ENCODE measurements at places on chromosomes 11 and 22. TPM values are rescaled to one million over a fixed set of nuclear protein-coding genes. Genes with fewer than 3 reads are reported as not detected.

DNA sequence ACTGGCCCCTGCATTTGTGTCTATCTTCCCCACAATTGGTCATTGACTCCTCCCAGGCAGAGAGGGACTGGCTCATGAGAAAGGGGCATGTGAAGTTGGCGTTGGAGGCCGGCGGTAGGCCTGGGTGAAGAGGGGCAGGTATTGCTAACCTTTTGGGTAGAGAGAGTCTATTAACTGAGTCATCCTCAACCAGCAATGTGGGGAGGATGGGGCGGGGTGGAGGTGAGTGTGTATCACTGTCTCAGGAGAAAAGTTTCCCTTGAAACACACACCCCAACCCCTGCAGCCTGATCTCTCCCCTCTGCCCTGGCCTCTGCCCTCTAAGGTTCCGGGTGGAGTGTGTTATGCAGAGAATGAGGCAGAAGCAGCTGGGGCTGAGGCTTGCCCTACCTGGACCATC, 60.1 kb upstream of the PHF21B start:
- no peaks in the 10 kb centered on the region for H3K4me1 ChIP-seq
- H3K4me3 ChIP-seq = no peak overlapping the region
- no peak overlapping the region for H3K27ac ChIP-seq
- no peaks in the 10 kb centered on the region for H3K27me3 ChIP-seq

DNA sequence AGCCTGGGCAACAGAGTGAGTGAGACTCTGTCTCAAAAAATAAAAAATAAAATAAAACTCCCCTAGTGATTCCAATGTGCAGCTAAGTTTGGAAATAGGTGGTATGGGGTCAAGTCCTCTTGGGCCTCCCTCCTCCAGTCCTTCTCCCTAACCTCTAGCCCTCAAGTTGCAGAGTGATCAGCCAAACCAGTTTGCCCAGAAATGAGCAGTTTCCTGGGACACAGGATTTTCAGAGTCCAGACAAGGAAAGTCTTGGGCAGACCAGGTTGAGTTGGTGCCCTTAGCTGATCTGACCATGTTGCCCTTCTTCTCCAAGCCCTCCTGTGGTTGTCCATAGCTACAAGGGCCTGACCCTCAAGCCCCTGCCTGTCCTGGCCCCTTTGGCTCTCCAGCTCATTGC, 7.9 kb downstream of the TCN2 start:
- H3K4me3 ChIP-seq = no peak overlapping the region
- H3K27me3 ChIP-seq = no peaks in the 10 kb centered on the region
- peaks cover 12% of the 10 kb centered on the region for H3K36me3 ChIP-seq
- H3K4me1 ChIP-seq = no peaks in the 10 kb centered on the region
- H3K27ac ChIP-seq = no peak overlapping the region

- no peaks in the 10 kb centered on the region for H3K27me3 ChIP-seq
- H3K4me1 ChIP-seq = peaks cover 15% of the 10 kb centered on the region
- peaks cover 79% of the 10 kb centered on the region for H3K36me3 ChIP-seq
These were observed 42.9 kb downstream of the CTNND1 start for GRCh38 chr11:57804466-57804865.

- peaks cover 16% of the 10 kb centered on the region for H3K4me1 ChIP-seq
- H3K27ac ChIP-seq = no peak overlapping the region
- no peak overlapping the region for H3K4me3 ChIP-seq
- peaks cover 4% of the 10 kb centered on the region for H3K36me3 ChIP-seq
- DNase-seq = no peak
These were observed 6.7 kb downstream of the ASCC2 start for GRCh38 chr22:29831186-29831921.

- no peaks in the 10 kb centered on the region for H3K27me3 ChIP-seq
- no peak overlapping the region for H3K4me3 ChIP-seq
- H3K27ac ChIP-seq = peak overlapping the region; percentile 96
These were observed 7.3 kb upstream of the AHNAK start for GRCh38 chr11:62553839-62554361.

- H3K36me3 ChIP-seq = no peaks in the 10 kb centered on the region
- no peak for DNase-seq
- H3K27ac ChIP-seq = no peak overlapping the region
These were observed 78.9 kb downstream of the GRK3 start for GRCh38 chr22:25643232-25644000.

- no peak for DNase-seq
- peak overlapping the region; percentile 45 for H3K4me3 ChIP-seq
- peak overlapping the region; percentile 66 for H3K27ac ChIP-seq
- H3K27me3 ChIP-seq = no peaks in the 10 kb centered on the region
- H3K36me3 ChIP-seq = no peaks in the 10 kb centered on the region
- no peaks in the 10 kb centered on the region for H3K4me1 ChIP-seq
These were observed 452 bp downstream of the BIRC3 start for GRCh38 chr11:102317768-102318103.

DNA sequence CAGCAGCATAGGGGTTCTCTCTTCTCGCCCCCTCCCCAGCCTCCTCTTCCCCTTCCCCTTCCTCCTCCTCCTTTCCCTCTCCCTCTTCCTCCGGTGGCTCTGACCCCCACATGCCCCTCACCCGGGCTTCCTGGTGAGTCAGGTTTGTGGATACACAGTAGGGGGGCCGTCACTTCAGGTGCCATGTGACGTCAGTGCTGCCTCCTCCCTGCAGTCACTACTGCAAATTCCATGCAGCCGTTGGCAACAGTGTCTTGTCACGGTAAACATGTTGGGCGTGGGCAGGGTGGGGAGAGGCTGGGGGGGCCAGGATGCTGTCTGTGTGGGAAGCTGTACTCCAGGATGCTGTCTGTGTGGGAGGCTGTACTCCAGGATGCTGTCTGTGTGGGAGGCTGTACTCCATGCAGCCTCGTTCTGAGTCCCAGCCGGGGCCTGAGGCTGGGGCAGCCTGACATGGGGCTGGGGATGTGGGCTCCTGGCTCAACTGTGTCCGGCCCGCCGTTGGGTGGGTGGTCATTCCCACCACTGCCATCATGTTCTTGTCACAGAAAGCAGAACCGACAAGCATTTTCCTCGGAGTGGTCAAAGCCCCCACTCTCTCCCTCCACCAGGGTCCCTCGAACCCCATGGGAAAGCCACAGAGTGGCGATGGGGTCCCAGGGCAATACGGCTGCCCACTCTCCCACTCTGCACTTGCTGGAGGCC, 2.4 kb upstream of the MUC2 start:
- H3K36me3 ChIP-seq = no peaks in the 10 kb centered on the region
- H3K27me3 ChIP-seq = no peaks in the 10 kb centered on the region
- DNase-seq = no peak
- no peaks in the 10 kb centered on the region for H3K4me1 ChIP-seq
- no peak overlapping the region for H3K27ac ChIP-seq
- no peak overlapping the region for H3K4me3 ChIP-seq

- no peaks in the 10 kb centered on the region for H3K36me3 ChIP-seq
- H3K4me3 ChIP-seq = no peak overlapping the region
- H3K27ac ChIP-seq = no peak overlapping the region
- DNase-seq = no peak
These were observed 64.4 kb downstream of the GRAMD1B start for GRCh38 chr11:123494195-123495050.

DNA sequence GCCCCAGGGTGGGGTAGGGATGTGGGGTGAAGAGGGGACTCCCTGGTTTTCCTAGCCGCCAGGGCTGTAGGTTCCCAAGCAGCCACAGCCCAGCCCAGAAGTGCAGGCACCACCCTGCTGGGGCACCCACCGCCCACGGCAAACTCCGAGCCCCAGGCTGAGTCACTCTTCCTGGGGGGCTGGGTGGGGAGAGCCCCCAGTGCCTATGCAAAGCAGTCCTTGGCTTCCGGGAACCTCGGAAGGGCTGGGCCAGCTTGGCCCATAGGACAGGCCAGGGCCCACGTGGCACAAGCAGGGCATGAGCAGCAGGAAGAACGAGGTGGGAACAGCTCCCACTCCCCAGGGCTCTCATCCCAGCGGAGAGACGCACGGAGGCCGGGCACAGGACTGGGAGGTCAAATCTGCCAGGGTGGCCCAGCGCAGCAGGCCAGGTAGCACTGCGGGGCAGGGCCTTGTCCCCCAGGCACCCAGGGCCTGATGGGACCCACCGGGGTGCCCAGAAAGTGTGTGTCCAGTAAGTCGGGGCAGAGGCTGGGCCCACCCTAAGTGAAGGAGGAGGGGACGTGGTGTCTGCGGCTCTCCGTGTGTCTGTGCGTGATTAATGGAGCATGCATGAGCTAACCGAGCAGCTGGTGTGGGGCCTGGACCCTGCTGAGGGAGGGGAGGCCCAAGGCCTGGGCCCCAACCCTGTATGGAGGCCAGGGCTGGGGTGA, 4.6 kb upstream of the IL17REL start:
- no peak for DNase-seq

DNA sequence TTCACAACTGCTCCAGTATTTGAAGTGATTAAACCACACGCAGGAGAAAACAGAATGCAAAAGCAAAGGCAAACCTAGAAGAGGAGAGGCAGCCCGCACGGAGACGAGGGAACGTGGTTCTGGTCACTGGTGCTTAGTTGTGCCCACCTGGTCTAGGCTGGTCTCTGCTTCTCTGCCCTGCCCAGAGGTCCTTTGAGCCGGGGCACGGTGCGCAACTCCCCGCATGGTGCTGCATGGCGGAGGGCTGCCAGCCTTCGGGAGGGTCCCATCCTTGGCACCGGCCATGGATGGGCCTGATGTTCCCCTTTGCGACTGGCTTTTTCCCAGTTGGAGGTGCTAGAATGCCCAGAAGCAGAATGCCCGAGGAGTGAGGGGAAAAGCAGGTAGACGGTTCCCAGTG, 46.1 kb downstream of the KCNC1 start:
- H3K27ac ChIP-seq = no peak overlapping the region
- no peaks in the 10 kb centered on the region for H3K4me1 ChIP-seq
- H3K36me3 ChIP-seq = no peaks in the 10 kb centered on the region

- no peak overlapping the region for H3K4me3 ChIP-seq
- H3K27me3 ChIP-seq = no peaks in the 10 kb centered on the region
- no peaks in the 10 kb centered on the region for H3K36me3 ChIP-seq
- DNase-seq = no peak
These were observed 163.9 kb downstream of the ADAMTS15 start for GRCh38 chr11:130612291-130612851.

GRCh38 chr11:64102005-64102738, 63.7 kb downstream of the MACROD1 start:
- H3K36me3 ChIP-seq = no peaks in the 10 kb centered on the region
- peak; percentile 59 for DNase-seq
- peak overlapping the region; percentile 84 for H3K27ac ChIP-seq
- H3K4me3 ChIP-seq = no peak overlapping the region
- no peaks in the 10 kb centered on the region for H3K27me3 ChIP-seq

DNA sequence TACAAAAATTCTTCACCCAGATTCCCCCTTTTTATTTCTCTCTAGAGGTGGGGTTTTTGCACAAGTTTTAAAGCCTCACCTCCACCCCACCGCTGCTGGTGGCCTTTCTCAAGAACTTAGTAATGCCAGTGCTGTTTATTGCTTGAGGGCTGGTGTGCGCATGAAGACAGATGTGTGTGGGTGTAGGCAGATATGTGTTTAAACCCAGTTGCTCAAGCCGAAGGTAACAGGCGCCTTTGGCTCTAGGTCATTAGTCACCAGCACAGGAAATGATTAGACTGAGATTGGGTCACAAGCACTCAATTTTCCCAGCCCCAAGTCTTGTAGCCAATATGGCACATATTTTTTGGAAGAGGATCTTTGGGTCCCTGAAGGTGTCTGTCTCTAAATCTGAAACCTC, 2.7 kb upstream of the CLMP start:
- no peak overlapping the region for H3K4me3 ChIP-seq
- no peak overlapping the region for H3K27ac ChIP-seq
- DNase-seq = no peak
- H3K36me3 ChIP-seq = no peaks in the 10 kb centered on the region

- peaks cover 20% of the 10 kb centered on the region for H3K4me1 ChIP-seq
- H3K36me3 ChIP-seq = no peaks in the 10 kb centered on the region
- DNase-seq = no peak
- H3K27ac ChIP-seq = no peak overlapping the region
- H3K4me3 ChIP-seq = no peak overlapping the region
- H3K27me3 ChIP-seq = no peaks in the 10 kb centered on the region
These were observed 167.0 kb upstream of the NECTIN1 start for GRCh38 chr11:119895981-119896380.

GRCh38 chr11:3825473-3826154, 15.1 kb downstream of the RHOG start:
- H3K36me3 ChIP-seq = peaks cover 17% of the 10 kb centered on the region
- no peaks in the 10 kb centered on the region for H3K4me1 ChIP-seq
- H3K27ac ChIP-seq = no peak overlapping the region
- H3K4me3 ChIP-seq = no peak overlapping the region

- no peak overlapping the region for H3K4me3 ChIP-seq
- no peaks in the 10 kb centered on the region for H3K36me3 ChIP-seq
- H3K27me3 ChIP-seq = no peaks in the 10 kb centered on the region
These were observed 49.7 kb downstream of the ATG16L2 start for GRCh38 chr11:72863916-72864315.

- H3K27me3 ChIP-seq = no peaks in the 10 kb centered on the region
- no peaks in the 10 kb centered on the region for H3K36me3 ChIP-seq
- H3K4me3 ChIP-seq = peak overlapping the region; percentile 42
- DNase-seq = peak; percentile 56
- H3K4me1 ChIP-seq = peaks cover 22% of the 10 kb centered on the region
These were observed 7.3 kb upstream of the SYT7 start for GRCh38 chr11:61587951-61588727.

- H3K27ac ChIP-seq = no peak overlapping the region
- no peaks in the 10 kb centered on the region for H3K4me1 ChIP-seq
- H3K36me3 ChIP-seq = no peaks in the 10 kb centered on the region
- no peak overlapping the region for H3K4me3 ChIP-seq
- no peak for DNase-seq
These were observed 81.3 kb downstream of the MYO18B start for GRCh38 chr22:25823276-25823675.

GRCh38 chr22:48863965-48864528, 963.6 kb downstream of the BRD1 start:
- no peaks in the 10 kb centered on the region for H3K27me3 ChIP-seq
- H3K4me1 ChIP-seq = no peaks in the 10 kb centered on the region
- no peak for DNase-seq
- H3K27ac ChIP-seq = no peak overlapping the region
- H3K4me3 ChIP-seq = no peak overlapping the region

CABP4 gene
- total RNA-seq = 6.4 TPM

CALCB gene
- total RNA-seq = 0.33 TPM

MAPK12 gene
- total RNA-seq = 3.1 TPM

SORL1 gene
- total RNA-seq = 73.8 TPM

BBS1 gene
- 200 TPM for total RNA-seq

EIF3L gene
- 429 TPM for total RNA-seq

ALG8 gene
- 49.6 TPM for total RNA-seq

HTR3B gene
- not detected for total RNA-seq

PHF21A gene
- 53.6 TPM for total RNA-seq

Measured in thyroid gland (tissue), 4 donors.